Esophagus squamous epithelium (tissue), 5 donors: ENCODE measurements at places on chromosomes 16 and 17. TPM values are rescaled to one million over a fixed set of nuclear protein-coding genes. Genes with fewer than 3 reads are reported as not detected.

Gene ZNF646
- 8.3 TPM for total RNA-seq

Gene HAS3
- 15.8 TPM for total RNA-seq

- no peak for DNase-seq
Measured at GRCh38 chr17:15265131-15265530, at the start of gene PMP22. Gene PMP22, minus strand, starts transcription at chr17:15265326. Its CDS starts 4,599 bp downstream, at chr17:15260727.

GRCh38 chr17:16428098-16428882 is 12.9 kb downstream of the TRPV2 start:
- DNase-seq = no peak

DNA sequence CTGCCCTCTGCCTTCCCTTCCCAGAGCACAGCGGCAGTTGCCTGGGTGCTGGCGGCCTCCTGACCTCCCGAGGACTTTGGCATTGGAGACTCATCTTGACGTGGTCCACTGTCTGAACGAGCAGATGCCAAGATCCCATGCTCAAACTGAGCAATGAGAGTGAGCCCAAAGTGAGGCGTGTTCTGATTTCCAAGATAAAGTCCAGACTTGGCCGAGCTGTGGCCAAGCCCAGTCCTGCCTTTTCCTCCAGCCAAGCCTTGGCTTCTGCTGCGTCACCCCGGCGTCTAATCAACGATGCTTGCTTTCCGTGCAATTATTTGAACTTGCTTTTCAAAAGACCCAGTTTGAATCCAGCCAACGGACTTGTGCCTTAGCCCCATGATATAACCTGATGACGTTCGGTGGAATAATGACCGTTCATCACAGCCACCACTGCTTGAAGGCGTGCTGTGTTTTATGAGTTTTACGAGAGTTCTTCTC is 179.2 kb downstream of the IRF8 start:
- no peak for DNase-seq
